NCI-H187 (cell line): ENCODE measurements at places on chromosomes 6 and 20.
A peak's percentile ranks its signal among the peaks of the same experiment; 100 is the strongest.

DNA sequence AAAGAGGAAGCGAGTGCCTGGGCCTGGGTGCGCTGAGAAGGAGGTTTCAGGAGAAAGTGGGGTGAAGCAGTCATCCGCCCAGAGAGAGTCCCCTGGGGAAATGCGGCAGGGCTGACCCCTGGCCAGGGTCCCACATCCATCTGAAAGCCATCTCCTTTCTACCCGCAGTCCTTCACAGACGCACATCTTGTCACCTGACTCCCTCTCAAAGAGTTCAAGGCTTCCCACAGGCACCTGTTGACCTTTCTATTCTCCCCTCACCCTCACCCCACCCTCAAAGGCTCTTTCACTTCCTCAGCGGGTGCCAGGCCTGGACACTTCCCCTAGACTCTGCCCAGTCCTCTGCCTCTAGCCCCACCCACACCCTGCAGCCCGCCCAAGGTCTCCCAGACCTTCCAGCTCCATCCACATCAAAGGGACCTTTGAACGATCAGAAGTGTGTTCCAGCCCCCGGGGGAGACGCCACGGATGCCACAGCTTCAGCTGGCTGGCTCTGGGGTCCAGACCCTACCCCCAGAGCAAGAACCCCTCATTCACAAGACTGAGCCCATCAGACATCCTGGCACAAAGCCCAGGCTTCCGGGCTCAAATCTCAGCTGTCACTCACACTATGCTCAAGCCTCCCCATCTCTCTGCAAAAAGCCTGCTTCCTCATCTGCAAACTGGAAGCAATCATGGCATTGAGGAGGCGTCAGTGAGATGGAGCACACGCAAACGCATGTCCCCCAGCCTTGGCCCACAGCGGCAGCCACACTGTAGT lies 2.1 kb downstream of the CTSZ start:
- DNase-seq, result no peak

DNA sequence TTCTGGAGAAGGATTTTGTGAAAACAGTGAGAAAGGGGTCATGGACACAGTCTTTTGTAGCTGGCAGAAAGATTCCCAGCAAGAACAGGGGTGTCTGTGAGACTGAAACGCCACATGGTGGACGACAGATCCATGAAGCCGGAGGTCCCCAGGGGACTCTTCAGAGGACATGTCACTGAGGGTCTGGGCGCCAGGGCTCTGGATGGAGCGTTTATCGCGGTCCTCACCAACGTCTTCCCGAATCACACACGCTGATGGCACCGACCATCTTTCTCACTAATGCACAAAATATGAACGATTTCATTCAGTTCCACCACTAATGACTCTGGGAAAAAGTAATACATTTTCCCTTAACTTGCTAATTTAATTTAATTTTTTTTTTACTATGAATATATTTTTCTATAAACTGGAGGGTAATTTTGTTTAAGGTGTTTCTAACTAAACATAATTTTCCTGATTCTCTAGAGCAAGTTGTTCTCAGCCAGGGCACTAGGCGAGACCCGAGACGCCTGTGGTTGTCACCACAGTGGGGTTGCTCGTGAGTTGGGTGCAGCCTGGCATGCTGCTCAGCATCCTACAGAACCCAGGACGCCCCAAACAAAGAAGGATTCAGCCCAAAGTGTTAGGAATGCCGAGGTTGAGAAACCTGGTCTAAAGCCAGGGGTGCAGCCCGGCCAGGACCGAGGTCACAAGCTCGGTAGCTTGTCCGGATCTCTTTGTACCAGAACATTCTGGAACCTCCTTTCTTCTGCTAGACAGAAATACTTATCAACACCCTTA lies 306.2 kb downstream of the TAF4 start:
- DNase-seq, result no peak

GRCh38 chr6:83359638-83360037 lies 71.2 kb downstream of the ME1 start:
- no peak for DNase-seq

- no peak for DNase-seq
Measured at GRCh38 chr6:151340219-151340978, 51.0 kb downstream of the ZBTB2 start.

GRCh38 chr6:2505624-2506023 lies 245.1 kb downstream of the MYLK4 start:
- no peak for DNase-seq

- peak; percentile 55 for DNase-seq
Measured at GRCh38 chr6:43983632-43984031, 143.6 kb downstream of the MRPL14 start.

- DNase-seq, result no peak
Measured at GRCh38 chr6:13406781-13407180, 78.4 kb upstream of the TBC1D7 start.

- peak; percentile 68 for DNase-seq
Measured at GRCh38 chr6:22250486-22250885, 46.4 kb downstream of the PRL start.

- DNase-seq, result no peak
Measured at GRCh38 chr6:4369616-4370015, 234.2 kb upstream of the ECI2 start.

- DNase-seq, result no peak
Measured at GRCh38 chr20:63942250-63942951, 13.8 kb downstream of the UCKL1 start.

DNA sequence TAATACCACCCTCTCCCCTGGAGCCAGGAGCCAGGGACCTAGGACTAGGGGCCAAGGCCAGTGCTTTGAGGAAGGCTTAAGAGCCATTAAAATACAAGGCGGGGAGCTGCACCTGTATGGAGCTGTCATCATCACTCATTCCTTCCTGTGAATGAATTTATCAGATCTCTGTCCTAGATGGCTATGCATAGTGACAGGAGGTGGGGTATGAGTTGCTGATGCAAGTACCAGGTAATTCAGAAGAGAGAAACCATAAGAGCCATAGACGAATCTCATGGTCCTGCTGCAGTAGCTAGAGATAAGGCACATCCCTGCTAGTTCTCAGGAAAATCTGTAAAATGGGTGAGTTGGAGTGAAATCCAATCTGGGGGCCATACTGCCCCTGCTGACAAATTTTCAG lies 10.3 kb downstream of the GRM4 start:
- DNase-seq, result no peak

DNA sequence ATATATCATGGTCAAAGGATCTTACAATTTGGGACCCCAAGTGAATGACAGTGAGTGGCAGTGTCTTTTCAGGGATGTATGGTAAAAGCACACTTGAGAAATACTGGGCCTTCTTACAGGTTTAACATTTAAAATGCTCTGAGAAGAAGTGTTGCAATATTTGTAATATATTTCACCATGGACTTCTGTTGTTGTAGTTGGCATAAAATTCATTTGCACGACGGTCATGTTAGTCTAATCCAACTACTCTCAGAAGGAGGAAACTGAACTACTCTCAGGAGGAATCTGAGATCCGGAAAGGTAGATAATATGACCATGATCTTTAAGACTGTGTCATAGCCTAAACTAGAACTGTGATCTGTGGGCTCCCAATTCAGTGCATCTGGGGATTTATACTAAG lies 700.1 kb downstream of the HDGFL1 start:
- no peak for DNase-seq

DNA sequence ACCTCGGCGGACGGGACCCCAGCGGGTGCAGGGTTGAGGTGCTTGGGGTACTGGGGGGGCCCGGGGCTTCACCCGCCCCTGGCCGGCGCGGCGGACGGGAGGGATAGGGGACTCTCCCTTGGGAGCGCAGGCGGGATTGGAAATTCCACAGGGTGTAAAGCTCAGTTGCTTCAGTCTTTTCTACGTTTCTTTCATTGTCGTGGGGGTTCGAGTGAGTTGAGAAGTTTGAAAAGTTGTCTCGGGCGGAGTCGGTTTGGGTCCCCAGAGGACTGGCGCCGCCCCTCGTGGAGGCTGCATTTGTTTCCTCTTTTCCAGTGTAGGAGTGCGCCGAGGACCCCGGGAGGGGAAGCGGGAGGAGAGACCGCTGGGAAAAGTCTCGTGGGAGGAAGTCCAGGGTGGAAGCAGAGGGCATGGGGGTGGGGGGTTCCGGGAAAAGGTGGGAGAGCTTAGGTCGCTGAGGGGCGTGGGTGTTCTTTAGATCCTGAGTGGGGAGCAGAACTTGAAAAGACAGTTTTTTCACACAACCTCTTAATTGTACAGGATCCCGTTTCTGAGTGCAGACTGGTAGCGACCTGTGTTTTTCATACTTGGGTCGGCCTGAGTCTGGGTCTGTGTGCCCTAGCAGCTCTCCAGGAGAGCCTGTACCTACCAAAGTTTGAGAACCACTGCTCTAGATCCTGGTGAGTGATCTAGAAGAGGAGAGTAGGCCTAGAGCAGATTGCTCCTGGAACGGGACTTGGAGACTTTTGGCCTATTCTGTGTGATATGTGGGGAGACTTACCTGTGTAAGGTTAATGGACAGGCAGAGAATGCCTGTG lies 495 bp downstream of the FAM83B start:
- no peak for DNase-seq

- DNase-seq, result no peak
Measured at GRCh38 chr6:109865968-109866367, 112.1 kb upstream of the GPR6 start.

- DNase-seq, result no peak
Measured at GRCh38 chr6:44453146-44453545, 65.6 kb downstream of the CDC5L start.

DNA sequence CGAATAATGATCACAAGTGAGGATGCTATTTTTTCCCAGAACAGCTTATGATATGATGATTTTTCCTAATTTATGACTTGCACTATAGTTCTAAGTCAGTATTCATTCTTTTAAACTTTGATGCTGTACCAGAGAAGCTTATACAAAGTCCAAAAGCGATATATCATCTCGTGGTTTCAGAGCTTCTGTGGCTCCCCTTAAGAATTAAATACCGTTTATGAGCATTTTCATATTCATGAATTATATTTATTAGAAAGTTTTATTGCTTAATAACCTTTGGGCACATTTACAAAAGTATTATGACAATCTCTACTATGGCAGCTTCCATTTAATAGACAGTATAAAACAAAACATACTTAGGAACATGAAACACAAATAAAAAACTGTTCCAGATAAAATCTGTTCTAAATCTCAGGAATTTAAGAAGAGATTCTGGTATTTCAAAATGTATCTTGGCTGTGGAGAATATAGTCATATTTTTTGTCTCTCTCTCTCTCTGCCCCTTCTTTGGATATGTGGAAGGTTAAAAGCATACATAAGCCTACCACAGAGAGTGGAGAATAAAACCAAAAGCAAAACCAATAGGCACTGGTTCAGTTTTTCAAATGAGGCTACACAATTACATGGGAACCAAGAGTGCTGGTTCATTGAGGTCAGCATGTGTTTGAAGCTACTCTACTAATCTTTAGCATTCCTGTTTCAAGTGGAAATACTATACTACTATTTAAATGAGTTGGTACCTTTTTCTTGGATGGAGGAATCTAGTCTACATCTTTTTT lies 884.5 kb upstream of the GJE1 start:
- no peak for DNase-seq

DNA sequence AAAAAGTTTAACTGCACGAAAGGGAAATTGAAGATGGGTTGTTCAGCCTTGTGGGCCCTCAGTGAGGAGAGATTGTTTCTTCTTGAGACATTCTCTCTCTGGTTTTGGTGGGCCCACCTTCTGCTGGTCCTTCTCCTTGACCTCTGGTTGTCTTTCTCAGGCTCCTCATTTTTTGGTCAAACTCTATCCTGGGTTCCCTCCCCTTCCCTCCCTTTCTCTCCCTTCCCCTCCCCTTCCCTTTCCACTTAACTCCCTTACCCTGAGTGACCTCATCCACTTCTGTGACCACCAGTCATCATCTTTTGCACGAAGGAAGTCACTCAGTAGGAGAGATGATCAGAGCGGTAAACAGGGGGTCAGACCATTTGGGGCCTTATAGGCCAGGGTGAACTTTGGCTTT lies 71.5 kb upstream of the RALY start:
- DNase-seq, result no peak

DNA sequence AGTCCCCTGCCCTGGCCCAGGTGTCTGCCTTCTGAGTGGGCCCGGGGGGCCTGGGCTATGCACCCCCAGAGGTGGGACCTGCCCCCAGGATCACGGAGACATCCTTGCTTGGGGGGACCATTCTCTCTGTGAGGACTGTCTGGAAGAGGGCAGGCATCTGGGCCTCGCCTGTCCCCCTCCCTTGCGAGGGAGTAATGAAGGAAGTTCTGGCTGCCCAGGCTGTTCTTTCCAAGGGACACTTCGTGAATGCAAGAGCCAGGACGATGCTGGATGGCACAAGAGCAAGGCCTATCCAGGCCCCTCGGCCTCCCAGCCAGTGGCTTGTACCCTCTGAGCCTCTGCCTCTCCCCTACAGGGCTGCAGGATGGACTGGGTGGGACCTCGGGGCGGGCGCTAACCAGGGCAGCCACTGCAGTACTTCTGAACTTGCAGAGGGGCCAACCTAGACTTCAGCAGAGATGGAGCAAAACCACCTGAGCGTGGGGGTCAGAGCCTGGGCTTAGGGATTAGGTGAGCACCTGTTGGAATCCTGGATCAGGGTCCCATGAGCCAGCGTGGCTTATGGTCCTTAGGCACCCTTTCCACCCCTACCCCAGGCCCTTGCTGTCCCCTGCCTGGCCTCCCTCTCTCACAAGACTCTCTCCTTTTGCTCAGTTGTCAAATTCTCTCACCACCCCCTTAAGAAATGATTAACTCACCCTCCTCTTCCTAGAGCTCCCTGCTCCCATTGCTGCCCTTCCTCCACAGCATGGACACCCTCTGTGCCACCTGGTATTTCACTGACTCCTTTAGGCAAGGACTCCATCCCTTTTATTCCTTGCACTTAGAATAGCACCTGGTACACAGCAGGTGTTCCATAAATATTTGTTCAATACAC lies 53.2 kb downstream of the CTCFL start:
- no peak for DNase-seq

DNA sequence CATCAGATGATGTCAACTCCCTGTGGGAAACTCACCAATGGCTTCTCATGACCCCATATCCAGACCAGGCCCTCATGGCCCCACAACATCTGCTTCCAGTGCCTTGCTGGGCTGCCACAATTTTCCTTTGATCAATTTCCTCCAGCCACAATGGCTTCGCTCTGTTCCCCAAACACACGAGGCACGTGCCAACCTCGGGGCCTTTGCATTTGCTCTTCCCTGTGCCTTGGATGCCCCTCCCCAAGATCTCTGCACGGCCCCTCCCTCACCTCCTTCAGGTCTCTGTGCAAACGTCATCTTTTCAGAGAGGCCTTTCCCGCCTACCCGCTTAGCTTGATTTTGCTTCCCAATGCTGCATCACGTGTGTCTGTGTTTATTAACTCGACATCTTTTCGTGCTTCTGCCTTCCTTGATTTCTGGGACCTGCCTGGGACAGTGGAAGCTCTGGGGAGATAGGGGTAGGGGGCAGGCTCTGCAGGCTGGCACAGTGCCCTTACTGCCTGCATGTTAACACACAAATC lies 13.1 kb downstream of the PEDS1 start:
- DNase-seq, result no peak

DNA sequence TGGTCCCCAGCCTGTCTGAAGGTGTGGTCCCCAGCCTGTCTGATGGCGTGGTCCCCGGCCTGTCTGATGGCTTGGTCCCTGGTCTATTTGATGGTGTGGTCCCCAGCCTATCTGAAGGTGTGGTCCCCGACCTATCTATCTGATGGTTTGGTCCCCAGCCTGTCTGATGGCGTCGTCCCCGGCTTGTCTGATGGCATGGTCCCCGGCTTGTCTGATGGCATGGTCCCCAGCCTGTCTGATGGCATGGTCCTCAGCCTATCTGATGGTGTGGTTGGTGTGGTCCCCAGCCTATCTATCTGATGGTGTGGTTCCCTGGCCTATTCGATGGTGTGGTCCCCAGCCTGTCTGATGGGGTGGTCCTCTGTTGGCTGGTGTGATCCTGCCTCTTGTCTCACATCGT lies 18.2 kb upstream of the MRGBP start:
- no peak for DNase-seq

GRCh38 chr6:11525468-11526155 lies 11.9 kb upstream of the TMEM170B start:
- no peak for DNase-seq

GRCh38 chr6:48560408-48560807 lies 449.4 kb upstream of the PTCHD4 start:
- no peak for DNase-seq
